ENCODE measurements at places on chromosomes 1 and 21.

GRCh38 chr21:16047904-16048303 is 318.1 kb downstream of the USP25 start:
- DNase-seq, result no peak

- no peak for DNase-seq
Measured at GRCh38 chr1:16387201-16388188, 20.5 kb downstream of the SZRD1 start.

DNA sequence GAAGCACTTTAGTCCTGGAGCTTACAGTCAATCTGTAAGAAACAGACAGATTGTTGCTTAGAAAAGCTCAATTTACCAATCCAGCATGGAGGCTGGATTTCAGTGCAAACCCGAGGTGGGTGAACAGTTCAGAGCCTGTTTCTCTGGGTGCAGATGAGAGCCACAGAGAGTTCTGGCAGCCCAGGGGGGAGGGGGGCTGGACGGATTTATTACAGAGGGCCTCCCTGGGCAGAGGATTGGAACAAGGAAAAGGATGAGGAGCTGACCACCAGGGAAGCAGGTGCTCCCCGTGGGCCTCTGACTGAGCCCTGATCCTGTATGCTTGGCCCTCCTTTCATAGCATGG is 38.0 kb upstream of the EPS8L3 start:
- no peak for DNase-seq

DNA sequence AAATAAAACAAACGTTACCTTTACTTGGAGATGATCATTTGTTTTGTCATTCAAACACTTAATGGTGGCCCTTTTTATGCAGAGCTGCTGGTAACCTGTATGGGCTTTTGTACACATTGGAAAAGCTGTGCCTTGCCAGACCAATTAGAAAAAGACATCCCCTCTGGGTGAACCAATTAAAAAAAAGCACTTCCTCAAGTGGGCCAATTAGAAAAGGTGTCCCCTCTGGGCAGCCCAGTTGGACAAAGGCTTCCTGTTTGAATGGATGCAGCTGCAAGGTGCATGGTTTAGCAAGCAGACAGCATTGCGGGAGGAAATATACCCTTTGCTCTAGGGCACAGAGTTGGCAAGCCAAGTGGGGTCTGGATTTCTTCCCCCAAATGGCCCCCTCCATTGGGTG is 21.6 kb downstream of the HUNK start:
- no peak for DNase-seq

GRCh38 chr1:101496109-101496508 is 259.3 kb downstream of the S1PR1 start:
- no peak for DNase-seq

DNA sequence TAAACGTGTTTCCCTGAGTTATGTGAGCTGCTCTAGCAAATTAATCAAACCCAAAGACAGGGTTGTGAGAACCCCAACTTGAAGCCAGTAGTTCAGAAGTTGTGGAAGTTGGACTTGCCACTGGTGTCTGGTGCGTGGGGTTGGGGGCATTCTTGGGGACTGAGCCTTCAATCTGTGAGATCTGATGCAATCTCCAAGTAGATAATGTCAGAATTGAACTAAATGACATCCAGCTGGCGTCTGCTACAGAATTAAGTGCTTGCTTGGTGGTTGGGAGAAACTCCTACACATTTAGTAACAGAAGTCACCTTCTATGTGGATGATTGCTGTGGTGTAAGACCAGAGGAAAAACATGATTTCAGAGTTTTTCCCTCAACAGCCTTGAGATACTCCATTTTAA is 207.4 kb downstream of the FGGY start:
- DNase-seq, result no peak

DNA sequence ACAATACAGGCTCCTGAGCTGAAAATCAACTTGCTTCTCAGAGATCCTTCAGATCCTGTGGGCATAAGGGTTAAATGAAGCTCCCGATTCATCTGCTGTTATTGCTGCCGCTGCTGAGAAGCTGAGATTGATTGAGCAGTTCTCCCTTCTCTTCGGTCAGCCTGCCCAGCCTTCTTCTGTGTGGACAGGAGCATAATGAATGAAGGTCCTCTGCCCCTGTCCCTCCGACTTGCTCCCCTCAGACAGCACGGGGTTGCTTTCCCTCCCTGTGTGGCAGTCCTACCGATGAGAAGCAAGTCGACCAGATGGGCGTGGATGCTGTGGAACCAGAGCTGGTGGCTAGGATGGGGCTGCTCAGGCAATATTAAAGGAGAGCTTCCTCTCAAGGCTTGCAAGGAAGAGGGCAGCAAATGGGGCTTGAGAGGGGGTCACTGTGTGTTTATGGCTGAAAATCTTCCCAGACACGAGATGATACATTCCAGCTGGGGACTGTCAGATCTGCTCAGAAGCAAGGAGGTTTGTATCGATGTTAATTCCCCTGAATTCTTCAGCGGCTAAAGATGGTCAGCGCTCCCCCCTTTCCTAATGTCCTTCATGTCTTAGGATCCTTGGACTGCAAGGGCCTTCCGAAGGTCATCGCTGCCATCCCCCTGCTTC is 63.9 kb upstream of the GOLT1A start:
- DNase-seq, result no peak

DNA sequence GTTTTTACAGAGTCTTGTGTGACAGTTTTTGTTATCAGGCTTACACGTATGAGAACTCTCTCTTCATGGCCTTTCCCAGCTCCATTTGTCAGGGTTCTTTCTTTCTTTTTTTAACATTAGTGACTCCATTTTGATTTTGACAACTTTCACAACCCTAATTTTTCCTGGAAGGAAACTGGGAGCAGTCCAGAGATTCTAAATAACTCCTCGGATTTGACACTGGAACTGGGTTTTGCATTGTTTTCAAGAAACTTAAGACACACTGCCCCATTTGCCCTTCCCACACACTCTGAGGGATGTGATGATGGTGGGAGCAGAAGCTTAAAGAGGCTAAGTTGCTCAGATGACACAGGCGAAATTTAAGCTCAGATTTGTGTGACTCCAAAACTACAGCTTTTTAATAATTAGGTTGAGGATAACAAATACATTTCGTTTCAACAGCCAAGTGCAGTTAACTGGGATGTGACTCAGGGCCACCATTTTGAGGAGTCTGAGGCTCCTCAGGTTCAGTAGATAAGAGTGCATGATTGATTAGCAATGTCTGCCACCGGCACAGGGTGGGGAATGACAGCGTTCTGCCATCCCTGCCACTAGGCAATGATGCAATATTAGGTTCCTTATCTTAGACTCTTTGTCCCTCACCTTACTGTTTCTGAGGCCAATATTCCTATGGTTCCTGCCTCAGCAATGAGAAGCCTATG is 95.1 kb upstream of the ATP1A1 start:
- no peak for DNase-seq
